Stimulated activated CD4-positive, alpha-beta T cell treated with anti-CD3 and anti-CD28 coated beads, Interleukin-15, amount 100 ng/mL, for 1 hour (primary cell): ENCODE measurements at places on chromosomes 3 and 15.

DNA sequence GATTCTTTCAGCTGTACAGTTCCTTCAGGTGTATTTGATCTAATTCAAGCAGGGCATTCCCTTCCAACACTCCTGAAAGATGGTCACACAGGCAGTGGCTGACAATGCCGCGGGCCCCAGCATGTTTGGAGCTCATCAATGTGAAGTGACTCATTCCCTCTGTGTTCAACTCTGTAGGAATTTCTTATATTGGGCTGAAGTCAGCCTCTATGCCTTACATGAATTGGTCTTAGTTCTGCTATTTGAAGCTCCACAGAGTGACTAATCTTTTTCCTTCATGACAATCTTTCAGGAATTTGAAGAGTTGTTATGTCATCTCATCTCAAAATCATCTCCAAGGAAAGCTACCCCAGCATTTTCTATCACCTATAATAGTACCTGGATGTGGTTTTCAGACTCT lies 142.5 kb upstream of the C2CD4B start:
- DNase-seq, result no peak

DNA sequence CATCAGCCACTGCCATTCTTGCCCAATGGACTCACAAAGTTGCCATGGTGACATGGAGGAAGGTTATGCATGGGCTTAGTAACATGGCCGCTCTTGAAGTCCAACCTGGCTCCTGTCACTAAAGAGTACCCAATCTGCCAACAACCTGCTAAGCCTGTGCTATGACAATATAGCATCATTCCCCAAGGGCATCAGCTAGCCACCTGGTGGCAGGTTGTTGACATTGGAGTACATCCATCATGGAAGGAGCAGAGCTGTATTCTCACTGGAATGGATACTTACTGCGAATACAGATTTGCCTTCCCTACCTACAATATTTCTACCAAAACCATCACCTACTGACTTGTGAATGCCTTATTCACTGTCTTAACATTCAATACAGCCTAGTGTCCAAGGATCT lies 138.9 kb upstream of the RORA start:
- no peak for DNase-seq

DNA sequence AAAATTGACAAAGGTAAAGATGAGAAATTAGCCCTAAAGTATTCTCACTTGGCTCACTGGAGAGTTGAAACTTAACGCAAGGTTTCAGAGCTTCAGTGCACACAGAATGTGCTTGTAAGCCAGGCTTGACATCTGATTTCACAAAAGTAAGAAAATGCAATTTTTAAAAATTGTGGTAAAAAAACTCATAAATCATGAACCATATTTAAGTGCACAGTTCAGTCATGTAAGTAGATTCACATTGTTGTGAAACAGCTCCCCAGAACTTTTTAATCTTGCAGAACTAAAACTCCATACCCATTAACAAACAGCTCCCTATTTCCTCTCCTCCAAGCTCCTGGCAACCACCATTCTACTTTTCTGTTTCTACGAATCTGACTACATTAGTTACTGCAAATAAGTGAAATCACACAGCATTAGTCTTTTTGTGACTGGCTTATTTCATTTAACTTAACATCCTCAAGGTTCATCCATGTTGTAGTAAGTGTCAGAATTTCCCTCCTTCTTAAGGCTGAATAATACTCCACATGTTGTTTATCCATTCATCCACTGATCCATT lies 14.5 kb downstream of the RTP3 start:
- DNase-seq, result no peak

DNA sequence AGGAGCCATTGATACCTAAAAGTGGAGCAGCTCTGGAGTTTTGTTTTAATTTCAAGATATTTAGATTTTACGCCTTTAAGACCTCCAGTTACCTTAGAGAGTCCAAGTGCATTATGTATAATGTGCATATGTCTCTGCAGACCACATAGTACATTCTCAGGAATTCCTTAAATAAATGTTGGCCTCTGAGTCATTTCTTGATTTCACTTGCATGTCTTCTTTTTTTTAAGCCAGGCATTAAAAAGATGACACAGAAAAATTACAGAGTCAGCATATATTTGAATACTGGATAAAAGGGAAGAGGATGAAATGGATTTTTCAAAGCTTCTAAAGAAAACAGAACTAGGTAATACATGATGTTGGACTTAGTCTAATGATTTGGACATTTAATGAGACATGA lies 125.2 kb downstream of the TMCO5A start:
- no peak for DNase-seq

DNA sequence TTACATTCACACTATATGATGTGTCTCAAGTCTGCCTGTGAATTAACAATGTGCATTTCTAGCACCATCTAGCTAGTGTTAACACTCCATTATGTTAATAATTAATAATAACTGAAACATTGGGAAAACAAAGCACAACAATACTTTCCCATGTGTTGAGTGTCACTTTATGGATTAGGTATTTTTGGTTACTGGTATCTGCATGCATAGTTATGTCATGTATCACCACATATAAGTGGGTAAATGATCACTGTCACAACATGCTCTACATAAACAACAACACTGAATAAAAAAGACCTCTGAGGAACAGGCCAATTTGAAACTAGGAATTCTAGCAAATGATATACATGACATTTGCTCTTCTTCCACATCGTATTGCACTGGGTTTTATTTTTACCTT lies 74.7 kb downstream of the MLH1 start:
- DNase-seq, result no peak

GRCh38 chr15:99668533-99669182 lies 64.6 kb downstream of the LYSMD4 start:
- DNase-seq, result no peak

DNA sequence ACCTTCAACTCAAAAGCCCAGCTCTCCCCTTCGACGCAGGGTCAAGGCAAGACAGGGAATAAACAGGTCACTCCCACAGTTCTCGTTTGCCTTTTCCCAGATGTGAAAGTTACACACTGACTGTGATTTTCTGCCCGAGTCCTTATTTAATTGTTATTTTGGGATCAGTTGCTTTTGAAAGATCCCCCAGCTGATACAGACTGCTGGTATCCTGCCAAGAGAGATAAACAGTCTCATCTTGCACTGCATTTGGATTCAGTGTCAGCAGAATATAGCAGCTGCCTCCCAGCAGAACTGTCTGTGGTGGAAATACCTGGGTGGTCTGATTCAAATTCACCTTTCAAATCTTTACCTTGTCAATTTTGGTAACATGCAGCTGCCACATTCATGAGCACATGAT lies 56.0 kb upstream of the FAM3D start:
- no peak for DNase-seq

DNA sequence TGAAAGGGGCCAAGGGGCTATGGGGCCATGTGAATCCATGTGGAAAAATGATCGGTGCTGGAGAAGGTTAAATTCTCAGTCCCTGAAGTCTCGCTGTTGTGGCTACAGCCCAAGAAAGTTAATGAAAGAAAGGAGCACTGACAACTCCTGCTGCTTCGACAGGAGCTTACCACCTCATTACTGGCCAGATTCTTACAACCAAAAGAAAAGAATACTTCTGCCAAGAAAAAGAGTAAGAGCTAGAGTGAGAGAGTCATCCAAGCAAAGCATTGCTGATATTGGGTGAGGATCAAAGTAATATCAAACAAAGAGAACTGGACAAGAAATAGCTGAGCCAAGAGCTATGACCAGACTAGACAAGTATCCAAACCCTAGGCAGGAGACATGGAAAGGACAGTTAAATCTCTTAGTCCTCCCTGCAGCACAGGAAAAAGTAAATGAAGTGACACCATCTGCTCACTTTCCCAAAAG lies 348.4 kb upstream of the PLSCR5 start:
- no peak for DNase-seq

DNA sequence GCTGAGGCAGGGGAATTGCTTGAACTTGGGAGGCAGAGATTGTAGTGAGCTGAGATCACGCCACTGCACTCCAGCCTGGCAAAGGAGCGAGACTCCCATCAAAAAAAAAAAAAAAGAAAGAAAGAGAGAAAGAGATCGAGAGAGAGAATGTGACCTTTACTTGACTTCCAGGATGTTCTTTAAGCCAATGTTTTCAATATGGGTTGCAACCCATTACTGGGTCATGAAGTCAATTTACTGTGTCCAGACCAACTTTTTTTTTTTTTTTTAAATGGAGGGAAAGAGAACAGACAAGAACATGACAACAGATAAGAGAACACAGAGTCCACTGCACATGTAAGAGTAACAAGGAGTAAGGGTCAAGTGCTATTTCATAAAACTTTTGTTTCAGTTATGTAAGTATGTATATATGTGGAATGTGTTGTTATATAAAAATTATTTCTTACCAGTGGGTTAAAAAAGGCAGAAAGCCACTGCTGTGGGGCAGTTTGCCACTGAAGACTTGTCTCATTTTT lies 29.8 kb downstream of the RAB8B start:
- no peak for DNase-seq

GRCh38 chr3:158830391-158830790 lies 28.5 kb downstream of the MFSD1 start:
- no peak for DNase-seq

- no peak for DNase-seq
Measured at GRCh38 chr15:32856753-32857152, 138.9 kb downstream of the GREM1 start.

DNA sequence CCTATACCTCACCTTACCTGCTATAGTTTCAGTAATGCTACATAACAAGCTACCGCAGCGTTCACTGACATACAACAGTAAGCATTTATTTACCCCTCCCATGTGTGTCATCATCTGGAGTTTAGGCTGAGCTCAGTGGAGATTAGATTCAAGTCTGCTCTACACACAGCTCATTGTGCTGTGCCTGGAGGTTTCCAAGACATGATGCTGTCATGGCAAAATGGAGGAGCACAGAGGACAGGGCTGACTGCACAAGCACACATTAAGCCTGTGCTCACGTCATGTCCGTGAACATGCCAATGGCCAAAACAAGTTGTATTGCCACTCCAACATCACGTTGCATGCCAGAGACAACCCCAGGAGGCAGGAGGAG lies 333.8 kb upstream of the TRIM42 start:
- no peak for DNase-seq
